CD14-positive monocyte (primary cell): ENCODE measurements at places on chromosomes 5 and 9.

DNA sequence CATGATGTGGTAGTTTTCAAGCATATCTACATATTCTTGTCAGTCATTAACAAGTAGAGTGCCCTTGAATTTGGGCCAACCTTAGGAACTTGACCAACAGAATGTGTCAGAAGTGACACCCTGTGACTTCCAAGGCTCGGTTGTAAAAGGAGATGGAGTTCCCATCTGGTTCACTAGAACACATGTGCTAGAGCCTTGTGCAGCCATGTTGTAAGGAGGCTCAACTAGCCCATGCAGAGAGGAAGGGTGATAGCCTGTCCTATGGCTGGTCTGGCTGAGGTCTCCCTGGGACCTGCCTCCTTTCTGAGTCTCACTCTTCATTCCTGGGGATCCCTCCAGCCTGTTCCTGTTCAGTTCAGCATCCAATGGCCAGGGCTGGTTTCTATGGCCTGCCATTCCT, 28.1 kb upstream of the HRH2 start:
- DNase-seq = no peak

DNA sequence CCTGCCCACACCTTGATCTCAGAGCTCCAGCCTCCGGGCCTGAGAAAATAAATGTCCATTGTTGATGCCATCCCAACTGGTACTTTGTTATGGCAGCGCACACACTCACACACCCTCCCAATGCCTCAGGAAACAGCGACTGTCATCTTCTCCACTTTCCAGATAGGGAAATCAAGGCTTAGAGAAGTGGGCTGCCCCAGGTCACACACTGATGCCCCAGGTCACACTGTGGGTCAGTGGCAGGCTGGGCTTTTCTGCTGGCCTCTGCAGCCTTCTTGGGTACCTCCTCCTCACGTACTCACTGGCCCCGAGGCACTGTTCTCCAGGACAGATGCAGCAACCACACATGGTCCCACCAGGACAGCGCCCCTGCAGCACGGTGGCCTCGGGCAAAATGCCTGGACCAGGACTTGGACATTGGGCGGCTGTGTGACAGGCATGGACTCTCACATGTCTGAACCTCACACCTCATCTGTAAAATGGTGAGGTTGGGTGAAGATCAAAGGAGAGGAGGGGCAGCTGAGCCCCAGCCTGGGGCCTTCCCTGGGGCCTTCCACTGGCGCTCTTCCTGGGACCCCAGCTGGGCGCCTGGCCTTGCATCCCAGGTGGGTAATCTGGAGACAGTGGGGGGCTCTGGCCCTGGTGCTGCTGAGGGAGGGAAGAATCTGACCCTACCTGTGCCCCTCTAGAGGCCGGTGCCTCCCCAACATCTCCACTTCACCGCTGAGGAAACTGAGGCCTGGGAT, 156.0 kb downstream of the COL23A1 start:
- DNase-seq = no peak

GRCh38 chr9:117453737-117454136, 38.9 kb upstream of the ASTN2 start:
- no peak for DNase-seq

GRCh38 chr5:131906668-131907067, 38.8 kb downstream of the MEIKIN start:
- no peak for DNase-seq

GRCh38 chr9:31519011-31519410, 865.4 kb upstream of the ACO1 start:
- DNase-seq = no peak
